ENCODE measurements at places on chromosomes 6 and 20.
A peak's percentile ranks its signal among the peaks of the same experiment; 100 is the strongest.

- DNase-seq: no peak
Observed at GRCh38 chr6:167811040-167811439, 15.7 kb upstream of the AFDN start.

DNA sequence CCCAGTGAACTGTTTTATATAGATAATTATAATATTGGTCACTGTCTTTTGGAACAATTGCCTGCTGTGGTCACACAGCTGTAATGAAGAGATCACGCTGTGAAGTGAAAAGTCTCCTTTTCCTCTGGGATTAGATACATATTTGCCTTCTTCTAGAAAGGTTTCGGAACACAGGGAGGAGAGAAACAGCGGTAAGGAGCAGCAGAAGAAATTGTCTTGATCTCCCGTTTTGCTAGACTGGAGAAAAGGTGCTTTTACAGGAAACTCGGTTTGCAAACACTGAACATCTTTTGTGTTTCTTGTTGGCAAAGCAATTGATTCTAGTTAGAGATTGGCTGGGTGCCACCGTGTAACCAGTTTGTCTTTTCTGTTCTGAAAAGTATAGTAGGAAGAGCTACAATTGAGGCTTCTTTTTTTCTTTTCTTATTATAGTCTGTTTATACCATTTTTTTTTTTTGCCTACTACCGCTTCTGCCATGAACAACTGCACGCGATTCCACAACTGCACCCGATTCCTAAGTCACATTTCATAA lies 404.1 kb upstream of the ID4 start:
- peak; percentile 29 for DNase-seq

DNA sequence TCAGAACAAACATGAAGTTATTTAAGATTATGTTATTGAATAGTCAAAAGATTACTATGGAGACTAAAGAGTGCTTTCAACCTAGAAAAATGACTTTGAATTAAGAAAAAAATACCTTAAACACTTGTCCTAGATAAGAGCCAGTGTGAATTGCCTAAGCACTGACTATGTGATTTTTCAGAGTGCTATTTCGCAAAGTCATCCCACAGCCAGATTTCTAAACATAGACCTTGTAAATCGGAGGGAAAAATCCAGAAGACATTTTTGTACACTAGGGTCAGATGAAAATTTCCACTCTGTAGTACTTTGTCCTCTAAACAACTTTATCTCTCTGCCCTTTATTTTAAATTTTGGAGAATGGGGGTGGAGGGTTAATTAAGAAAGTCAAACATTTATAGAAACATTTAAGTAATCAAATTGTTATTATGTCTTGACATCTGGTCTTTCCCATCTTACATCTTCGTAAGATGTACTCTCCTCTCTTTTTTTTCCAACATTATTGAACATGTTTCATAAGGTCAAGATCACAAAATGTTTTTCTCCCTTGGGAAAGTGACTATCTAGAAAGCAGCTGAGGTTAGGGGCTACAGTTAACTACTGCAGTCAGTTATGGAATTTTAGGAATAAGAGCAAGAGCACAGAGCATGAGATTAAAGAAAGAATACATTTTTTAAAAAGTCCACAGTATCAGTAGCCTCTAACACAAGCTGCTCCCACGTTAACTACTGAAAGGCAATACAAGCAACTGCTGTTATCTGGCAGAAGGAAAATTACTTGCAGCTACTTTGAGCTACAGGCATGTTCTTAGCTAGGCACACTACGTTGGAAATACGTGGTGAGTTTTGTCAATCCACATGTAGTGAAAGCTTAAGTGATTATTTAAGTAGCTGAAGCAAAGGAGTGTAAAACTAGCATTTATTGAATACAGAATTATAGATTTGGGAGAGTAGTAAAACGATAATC lies 648.5 kb downstream of the HTR1B start:
- DNase-seq: no peak

GRCh38 chr6:41716516-41717391 lies 18.7 kb downstream of the TFEB start:
- no peak for DNase-seq

DNA sequence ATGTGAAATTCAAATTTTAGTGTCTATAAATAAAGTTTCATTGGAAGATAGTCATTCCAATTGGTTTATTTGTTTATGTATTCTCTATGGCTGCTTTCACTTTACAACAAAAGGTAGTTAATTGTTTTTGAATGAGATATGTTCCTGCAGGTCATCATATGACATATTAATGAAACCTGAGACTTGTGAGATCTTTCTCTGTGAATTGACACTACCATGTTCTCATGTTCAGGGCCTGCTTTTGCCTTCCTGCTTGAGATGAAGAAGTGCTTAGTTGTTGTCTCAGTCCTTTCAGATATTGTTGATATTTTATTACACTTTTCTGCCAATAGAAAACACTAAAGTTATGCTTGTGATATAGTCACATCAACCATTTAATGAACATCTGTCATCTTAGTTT lies 132.5 kb downstream of the UTRN start:
- DNase-seq: peak; percentile 27

DNA sequence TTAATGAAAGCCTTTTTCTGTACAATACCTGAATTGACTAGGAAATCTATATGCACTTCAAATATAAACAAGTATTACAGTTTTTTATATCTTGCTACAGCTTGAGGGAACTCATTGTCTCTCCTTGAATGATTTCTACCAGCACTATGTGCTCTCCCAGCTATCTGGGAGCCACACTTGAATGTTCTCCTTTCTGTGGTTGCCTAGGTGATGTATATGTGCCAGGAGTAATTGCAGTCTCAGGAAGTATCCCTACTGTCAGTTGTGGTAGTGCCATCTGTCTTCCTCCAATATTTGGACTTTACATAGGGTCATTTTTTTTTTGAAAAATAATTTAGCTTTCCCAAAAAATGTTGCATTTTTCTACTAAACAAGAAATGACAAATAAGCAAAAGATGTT lies 288.0 kb upstream of the PLCB4 start:
- no peak for DNase-seq

- peak; percentile 42 for DNase-seq
Observed at GRCh38 chr6:159134701-159135364, 34.4 kb upstream of the FNDC1 start.

DNA sequence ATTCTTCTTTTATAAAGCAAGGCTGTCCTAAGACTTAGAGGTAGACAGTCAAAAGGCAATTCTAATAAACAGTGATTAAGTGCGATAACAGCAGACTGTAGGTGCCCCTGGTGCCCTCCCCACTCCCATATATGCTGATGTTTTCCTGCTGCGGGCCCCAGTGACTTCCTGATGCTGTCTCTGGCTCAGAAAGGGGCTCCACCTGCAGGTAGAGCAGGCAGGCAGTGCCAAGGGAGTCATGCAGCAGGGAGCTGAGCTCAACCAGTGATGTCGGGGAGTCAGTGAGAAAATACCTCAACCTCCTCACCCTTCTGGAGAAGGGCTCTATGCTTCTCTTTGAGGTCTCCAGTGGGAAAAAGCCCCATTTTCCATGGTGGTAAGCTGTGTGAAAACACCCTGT lies 126.7 kb upstream of the SSTR4 start:
- no peak for DNase-seq

- DNase-seq: no peak
Observed at GRCh38 chr6:167303675-167304625, 12.8 kb downstream of the UNC93A start.

- no peak for DNase-seq
Observed at GRCh38 chr20:61929971-61930666, 135.6 kb downstream of the TAF4 start.

DNA sequence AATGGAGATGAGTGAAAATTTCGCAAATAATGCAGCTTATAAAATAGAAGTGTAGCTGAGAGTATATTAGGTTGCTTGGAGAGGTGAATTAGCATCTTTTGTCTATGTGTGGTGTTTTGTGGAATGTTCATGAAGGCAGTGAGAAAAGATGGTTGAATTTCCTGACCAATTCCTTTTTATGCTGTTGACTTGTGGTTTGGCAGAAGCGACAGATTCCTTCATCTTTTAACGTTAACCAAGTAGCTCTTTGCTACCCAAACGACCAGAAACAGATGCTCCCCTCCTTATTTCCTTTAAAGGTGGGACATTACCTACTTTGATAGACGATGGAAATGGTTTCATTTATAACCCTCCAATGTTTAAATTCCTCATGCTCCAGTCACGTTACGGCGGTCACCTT lies 390.5 kb downstream of the QKI start:
- no peak for DNase-seq

- DNase-seq: no peak
Observed at GRCh38 chr6:11908436-11909105, 103.5 kb upstream of the HIVEP1 start.

DNA sequence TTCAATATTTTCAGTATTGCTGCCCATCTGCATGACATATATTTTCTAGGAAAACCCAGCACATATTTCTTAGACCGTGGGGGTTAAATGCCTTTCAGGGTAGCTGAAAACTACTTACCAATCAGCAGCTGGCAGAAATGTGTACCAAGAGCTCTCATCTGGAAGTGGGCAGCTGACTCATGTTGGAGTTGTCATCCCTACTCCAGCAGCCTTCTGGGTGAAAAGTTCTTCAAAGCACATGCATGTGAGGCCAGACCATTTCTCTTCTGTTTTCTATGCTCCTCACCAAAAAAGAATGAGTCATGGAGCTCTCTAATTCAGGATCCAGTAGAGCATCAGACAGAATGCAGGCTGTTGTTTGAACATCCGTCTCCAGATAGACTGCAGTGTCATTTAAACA lies 135.5 kb downstream of the PAX1 start:
- DNase-seq: no peak

Data from astrocyte of the spinal cord (primary cell).